ENCODE measurements at places on chromosomes 3 and 15.

GRCh38 chr3:117927825-117928224 is 1106.8 kb downstream of the IGSF11 start:
- DNase-seq, result no peak

DNA sequence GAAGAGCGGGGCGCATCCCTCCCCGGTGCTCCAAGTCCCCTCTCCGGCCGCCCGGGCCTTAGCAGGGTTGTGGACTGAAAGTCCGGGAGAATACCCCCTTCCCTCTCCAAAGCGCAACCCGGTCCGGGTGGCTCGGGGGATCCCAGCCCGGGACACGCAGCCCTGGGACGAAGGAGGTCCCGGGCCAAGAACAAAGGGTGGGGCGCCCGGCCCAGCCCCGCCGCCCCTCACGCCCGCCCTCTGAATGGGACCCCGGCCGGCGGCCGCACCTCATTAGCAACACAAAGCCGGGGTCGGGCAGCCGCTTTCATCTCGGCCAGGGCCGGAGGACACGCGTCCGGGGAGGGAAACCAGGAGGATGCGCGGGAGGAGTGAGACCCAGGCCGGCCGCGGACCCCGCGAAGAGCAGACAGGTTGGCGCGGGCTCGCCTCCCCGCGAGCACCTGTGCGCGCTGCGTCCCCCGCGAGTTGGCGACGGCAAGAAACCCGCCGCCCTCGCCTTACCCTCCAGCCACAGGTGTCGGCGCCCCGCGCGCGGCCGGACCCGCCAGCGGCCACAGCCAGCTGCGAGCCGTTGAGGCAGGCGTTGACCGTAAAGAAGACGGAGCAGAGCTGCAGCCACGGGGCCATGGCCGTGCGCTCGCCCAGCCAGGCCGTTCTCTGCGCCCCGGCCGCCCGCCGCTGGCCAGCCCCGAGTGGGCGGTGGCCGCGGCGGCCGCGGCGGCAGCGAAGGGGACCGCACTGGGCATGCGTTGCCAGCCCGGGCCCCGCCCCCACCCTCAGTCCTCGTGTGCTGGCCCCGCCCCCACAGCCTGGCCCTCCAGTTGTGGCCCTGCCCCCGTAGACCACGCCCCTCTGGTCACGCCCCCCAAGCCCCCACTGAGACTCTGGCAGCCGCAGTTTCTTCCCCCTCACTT is at the start of gene IL17RD:
Gene IL17RD, minus strand, starts transcription at position 697 of the 917 bp plus-strand sequence. Its CDS starts 67 bp downstream, at position 630.
- no peak for DNase-seq

- DNase-seq, result no peak
Measured at GRCh38 chr15:27479296-27480140, 508.5 kb downstream of the GABRG3 start.

DNA sequence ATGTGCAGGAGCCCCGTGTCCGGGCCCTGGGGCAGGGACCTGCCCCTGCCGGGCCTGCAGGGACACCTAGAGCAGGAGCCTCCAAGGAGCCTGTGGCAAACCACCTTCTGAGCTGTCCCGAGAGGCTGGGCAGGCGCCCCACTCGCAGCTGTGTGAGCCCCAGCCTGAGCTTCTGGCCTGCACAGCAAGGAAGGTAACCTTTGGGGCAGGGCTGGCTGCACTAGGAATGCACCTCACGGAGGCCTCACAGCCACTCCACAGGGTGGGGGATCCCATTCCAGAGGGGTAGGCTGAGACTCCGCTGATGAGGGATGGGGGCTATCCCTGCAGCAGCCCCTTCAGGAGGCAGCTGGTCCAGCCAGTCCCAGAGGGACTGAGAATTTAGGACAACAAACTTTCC is 68.1 kb downstream of the DNAJB8 start:
- DNase-seq, result no peak

DNA sequence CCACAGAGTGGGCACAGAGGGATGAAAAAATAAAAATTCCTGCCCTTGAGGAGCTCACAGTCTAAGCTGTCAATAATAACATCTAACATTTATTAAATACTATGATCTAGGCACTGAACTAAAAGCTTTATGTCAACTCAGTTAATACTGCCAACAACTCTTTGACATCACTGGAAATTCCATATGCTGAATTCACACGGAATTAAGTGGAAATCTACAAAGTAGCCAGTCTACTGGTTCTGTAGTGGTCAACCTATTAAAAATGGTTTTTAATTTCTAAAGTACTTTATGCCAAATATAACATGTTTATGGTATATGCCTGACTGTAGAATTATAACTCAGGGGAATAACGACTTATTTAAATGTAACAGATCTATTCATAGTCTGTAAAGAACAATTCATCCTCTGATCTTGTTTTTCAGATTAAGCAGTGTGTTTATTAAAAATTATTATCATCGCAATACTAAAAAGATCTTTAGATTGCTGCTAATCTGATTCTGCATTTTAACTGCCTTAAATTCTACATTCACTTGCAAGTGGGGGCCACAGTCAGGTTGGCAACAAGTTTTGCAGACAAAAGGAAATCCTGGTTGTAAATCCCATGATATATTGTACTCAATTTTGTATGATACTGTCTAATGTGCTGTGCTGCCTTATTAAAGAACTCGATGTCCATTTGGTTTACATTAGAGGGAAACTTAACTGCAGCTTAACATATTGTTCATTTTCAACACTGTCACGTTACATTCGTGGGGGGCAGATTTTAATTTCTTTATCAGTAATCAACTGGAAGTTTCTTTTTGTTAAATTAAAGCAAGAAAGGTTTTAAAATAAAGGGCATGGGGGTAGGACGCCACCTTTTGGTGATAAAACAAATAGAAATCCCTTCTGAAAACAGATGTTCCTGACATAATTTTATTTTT is 2.6 kb upstream of the FOXP1 start:
- DNase-seq, result no peak

- no peak for DNase-seq
Measured at GRCh38 chr3:30695302-30696061, 89.1 kb downstream of the TGFBR2 start.

DNA sequence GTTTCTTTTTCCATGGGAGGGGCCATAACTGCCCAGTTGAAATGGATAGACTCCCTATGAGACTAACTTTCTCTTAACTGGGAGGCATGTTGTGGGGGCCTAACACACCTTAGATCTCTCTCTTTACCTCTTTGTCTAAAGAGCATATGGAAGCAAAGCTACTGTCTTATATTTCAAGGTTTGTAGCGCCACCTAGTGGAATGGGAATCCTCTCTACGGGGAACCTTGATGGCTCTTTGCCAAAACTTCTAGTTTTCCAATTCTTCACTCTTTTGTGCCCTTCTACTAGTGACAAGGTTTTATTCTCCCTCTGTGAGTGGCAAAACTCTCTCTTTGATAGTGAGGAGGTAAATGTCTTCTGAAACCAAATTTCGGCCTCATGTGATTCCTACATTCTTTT is 1030.4 kb upstream of the CADM2 start:
- DNase-seq, result no peak

- DNase-seq, result peak; percentile 12
Measured at GRCh38 chr3:119469418-119470189, 841 bp downstream of the POGLUT1 start.

GRCh38 chr3:66477856-66478255 is 23.0 kb downstream of the LRIG1 start:
- DNase-seq, result no peak

- DNase-seq, result no peak
Measured at GRCh38 chr3:141103503-141103902, 52.4 kb downstream of the SPSB4 start.

- DNase-seq, result no peak
Measured at GRCh38 chr3:124202754-124203153, 210.8 kb upstream of the ROPN1 start.

DNA sequence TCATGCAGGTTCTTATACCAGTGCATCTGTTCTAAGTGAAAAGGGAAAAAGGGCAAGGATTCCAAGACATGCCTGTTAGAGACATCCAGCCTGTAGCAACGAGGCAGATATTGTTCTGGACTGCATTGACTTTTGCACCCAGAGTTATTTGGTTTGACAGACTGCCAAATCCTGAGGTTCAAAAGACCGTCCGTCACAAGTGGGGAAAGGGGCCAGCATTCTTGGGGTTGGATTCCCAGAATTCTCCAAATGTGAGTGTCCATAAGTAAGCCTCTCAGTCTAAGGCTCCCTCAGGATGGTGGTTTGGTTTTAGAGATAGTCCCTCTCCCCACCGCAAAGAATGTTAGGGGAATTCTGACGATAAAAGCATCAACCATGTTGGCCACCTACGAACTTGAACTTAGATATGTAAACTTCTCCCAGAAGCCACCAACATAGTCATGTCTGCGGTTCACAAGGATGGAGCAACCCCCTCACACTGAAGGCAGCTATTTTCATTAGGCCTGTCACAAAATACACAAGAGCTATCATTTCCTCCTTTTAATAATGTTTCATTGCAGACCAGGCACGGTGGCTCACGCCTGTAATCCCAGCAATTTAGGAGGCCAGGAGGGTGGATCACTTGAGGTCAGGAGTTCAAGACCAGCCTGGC is 13.6 kb upstream of the LACTB start:
- DNase-seq, result no peak

DNA sequence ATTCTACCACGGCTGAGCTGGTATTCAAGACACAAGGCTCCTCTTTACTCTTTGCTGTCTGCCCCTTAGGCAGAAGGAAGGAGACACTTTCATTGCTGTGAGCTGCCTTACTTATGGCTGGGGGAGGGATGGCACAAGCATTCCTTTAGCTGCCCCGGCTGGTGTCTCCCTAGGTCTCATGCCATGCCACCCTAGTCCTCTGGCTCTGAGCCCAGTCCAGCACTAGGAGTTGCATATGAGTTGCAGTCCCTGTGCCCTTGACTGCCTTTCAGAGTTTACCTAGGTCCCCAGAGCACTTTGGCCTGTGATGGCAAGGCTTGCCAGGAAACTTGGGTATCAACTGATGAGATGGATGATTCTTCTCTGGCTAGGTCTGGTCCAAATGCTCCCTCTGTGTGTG is 296.4 kb downstream of the RBMS3 start:
- no peak for DNase-seq

- no peak for DNase-seq
Measured at GRCh38 chr15:78195735-78196201, 38.6 kb downstream of the ACSBG1 start.

Measured in thymus (tissue), 14 donors.